ENCODE measurements at places on chromosomes 3 and 15.

DNA sequence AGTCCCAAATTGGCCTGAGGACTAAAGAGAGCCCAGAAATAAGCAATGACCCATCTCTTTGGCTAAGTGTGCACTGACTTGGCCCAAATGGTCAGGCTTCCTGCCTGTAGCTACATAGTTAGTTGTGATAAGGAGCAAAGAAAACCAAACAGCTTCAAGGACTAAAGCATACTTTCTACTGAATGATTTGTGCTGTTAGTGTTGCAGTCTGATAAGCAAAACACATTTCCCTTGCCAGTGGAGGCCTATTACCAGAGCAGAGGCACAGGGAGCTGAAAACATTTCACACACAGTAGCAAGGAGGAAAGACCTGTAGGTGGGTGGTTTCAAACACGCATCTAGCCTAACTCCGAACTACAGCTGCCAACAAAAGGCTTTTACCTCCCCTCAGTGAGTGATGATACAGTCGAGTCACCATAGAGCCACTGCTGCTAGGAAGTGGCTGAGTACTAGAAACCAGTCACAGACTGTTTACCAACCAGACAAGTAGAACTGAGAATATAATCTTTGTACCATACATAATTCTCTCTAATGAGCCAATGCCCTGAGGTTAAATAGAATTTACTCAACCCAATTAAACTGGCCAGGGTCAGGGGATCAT lies 222.3 kb upstream of the THBS1 start:
- peak; percentile 26 for DNase-seq

GRCh38 chr3:55571913-55572312 lies 84.8 kb upstream of the WNT5A start:
- peak; percentile 16 for DNase-seq

GRCh38 chr15:54506977-54507524 lies 528.8 kb downstream of the UNC13C start:
- no peak for DNase-seq

DNA sequence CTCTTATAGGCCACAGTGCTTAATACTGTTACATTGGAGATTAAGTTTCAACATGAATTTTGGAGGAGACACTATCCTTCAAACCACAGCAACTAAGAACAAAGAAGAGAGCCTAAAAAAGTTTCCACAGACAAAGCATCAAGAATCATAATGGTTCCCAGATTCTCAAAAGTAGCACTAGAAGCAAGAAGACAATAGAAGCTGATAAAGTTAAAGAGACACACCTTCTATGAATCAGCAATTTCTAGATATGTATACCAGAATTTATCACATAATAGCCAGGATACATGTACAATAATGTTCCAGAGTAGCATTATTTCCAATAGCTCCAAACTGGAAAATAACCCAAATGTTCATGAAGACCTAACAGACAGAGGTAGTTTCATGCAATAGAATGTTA lies 12.2 kb downstream of the NKIRAS1 start:
- DNase-seq, result no peak

DNA sequence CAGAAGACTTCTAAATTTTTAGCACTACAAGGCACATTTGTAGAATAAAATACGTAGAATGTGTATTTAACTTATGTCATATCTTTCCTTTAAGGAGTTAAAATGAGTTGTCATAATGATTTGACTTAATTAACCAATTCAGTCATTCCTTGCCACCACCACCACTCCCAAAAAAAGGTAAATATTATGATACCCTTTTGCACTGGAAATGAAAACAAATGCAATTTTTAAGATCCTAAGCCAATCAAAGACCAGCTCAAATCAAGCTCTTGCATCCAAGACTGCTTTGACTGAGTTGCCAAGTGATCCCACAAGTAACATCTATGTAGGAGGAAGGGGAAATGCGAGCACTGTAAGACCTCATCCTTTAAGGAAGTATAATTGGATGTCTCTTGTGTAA lies 426.6 kb upstream of the ATP11B start:
- DNase-seq, result no peak

- DNase-seq, result no peak
These were observed 107.8 kb downstream of the MYRIP start for GRCh38 chr3:39917065-39917773.

DNA sequence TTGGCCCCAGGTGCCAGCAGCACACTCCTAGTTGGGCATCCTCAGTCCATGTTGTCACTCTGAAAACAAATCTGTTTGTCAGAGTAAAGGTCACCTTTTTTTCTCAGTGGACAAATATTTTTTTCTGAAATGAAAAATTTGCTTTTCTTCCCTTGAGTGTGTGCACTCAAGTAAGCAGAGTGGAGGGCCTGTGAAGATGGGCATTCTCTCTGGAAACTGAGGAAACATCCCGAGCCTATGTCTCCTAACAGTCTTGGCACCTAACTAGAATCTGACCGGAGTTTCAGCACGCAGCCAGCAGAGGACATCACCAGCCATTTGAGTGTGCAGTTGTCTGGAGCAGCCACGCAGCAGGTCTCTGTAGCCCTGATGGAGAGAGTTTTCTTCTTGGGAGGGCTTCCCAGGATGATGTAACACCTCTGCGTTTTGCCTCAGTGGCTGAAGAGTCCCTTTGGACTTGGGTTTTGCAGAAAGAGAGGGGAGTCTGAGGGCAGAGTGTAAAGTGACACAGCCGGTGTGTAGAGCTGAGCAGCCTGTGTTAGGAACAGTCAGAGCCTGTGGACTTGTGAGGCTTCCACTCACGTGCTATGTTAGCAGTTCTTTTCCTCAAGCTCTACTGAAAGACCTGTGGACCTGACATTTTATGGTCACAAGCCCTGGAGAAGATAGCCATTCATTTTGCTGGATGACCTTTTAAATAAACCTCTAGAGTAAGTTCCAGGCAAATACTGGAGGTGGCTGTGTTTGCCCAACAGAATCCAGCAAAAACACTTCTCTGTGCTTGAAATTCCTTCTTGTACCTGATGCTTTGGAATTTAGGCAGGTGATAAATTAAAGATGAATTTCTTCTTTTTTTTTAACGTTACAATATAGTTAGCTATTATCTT lies 51.6 kb downstream of the ABHD2 start:
- peak; percentile 26 for DNase-seq

GRCh38 chr3:97917813-97918536 lies 54.3 kb downstream of the RIOX2 start:
- DNase-seq, result peak; percentile 8
